Aorta (tissue), 5 donors: ENCODE measurements at places on chromosomes 2 and 18.

DNA sequence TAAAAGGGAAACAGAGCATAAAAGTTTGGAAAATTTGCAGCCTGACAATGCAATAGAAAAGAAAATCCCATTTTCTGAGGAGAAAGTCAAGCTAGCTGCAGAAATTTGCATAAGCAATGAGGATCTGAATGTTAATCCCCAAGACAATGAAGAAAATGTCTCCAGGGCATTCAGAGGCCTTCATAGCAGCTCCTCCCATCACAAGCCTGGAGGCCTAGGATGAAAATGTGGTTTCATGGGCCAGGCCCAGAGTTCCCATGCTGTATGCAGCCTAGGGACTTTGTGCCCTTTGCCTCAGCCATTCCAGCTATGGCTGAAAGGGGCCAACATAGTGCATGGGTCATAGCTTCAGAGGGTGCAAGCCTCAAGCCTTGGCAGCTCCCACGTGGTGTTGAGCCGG lies 10.3 kb upstream of the SCN1A start:
- DNase-seq = no peak

DNA sequence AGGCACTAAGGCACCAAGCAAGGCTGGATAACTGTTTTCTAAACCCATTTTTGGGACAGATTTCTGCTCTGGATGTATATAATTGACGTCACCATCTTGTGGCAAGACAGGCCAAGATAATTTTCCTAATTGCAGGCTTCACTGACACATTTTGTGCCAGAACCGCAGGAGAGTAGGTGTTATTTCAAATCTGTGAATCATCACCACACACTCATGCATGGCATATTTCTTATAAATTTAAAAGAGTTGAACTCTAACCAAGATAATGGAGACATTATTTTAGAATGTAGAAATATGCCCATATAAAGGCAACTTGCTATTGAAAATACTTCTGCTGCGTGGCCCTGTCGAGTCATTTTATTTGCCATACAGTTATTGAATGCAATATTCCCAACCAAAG lies 68.3 kb upstream of the ACYP2 start:
- no peak for DNase-seq

GRCh38 chr2:172516299-172516698 lies 39.6 kb upstream of the PDK1 start:
- no peak for DNase-seq

GRCh38 chr18:10381516-10381915 lies 72.9 kb upstream of the APCDD1 start:
- DNase-seq = no peak

GRCh38 chr18:54801374-54801773 lies 26.9 kb upstream of the RAB27B start:
- DNase-seq = no peak

DNA sequence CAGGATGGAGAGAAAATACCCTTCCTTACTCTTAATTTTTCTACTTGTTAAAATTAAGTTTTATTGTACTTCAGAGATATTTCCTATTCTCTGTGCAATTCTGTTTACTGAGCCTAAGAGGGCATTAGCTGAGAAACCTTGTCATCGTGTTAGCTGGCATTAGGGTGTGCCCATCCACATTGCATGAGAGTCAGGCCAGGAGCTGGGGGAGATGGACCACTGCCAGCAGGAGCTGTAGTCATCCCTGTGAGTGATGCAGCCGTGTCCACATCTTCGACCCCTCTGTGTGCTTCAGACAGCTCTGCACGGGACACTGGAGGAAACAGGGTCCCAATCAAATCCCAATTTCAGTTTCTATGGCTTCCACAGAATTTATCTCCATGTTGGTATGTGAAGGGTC lies 34.2 kb downstream of the ABCA12 start:
- no peak for DNase-seq

DNA sequence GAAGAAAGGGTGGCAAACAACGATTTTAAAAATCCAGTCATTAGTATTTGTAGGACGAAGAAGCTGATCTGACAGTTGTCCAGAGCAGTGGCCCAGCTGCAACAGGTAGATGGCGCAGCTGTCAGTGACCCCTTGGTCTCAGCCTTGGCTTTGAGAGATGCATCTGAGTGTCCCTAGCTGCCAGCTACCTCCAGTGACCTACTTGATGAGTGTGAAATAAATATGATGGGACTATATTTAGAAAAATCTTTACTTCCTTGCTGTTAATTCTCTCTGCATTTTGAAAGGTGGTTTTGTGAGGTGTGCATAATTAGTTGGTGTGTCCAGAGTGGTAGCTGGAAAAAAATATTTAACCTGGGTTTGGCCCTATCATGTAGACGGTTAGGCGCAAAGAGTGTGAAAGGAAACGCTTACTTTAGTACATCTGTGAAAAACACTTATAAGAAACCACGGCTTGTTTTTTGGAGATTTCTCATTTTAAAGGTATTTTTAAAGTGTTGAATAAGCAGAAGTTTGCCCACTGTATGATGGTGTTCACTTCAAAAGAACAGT lies 963 bp downstream of the INPP1 start:
- DNase-seq = no peak

- DNase-seq = no peak
These were observed 31.4 kb downstream of the CAPN13 start for GRCh38 chr2:30775833-30776232.

DNA sequence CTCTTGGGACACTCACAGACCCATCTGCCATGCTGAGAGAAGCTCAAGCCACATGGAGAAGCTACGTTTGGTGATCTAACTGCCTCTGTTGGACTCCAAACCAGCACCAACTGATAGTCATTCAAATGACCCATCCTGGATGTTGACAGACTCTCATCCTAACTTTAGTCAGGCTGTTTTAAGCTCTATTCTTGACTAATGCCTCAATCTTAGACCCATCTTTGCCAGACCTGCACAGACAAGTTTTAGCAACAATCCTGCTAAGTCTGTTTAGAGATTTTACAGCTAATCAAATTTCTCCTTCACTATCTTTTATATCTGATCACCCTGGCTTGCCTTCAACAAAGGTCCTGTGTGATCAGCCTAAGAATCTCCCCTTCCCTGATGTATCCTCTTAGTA lies 245.1 kb downstream of the SCG2 start:
- no peak for DNase-seq

DNA sequence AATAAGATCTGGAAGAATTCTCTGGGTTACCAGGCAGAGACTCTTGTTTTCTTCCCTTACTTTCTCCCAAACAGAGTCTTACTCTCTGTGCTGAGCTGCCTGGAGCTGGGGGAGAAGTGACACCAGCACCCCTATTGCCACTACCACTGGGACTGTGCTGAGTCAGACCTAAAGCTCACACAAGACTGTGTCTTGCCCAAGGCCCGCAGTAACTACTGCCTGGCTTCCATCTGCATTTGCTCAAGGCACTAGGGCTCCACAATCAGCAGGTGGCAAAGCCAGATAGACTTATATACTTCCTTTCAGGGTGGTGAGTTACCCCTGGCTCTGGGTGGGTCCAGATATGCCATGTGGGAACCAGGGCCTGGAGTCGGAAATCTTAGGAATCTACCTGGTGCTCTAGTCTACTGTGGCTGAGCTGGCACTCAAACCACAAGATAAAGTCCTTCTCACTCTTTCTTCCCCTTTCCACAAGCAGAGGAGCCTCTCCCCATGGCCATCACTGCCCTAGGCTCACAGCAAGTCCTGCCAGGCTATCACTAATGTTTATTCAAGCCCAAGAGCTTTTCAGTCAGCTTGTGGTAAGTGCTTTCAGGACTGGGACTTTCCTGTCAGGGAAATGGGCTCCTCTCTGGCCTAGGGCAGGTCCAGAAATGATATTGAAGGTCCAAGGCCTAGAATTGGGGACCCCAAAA lies 27.6 kb upstream of the SERPINB2 start:
- DNase-seq = no peak

- DNase-seq = no peak
These were observed 16.2 kb downstream of the HNMT start for GRCh38 chr2:137980459-137980858.

- DNase-seq = no peak
These were observed 133.1 kb downstream of the MREG start for GRCh38 chr2:215879977-215880940.

DNA sequence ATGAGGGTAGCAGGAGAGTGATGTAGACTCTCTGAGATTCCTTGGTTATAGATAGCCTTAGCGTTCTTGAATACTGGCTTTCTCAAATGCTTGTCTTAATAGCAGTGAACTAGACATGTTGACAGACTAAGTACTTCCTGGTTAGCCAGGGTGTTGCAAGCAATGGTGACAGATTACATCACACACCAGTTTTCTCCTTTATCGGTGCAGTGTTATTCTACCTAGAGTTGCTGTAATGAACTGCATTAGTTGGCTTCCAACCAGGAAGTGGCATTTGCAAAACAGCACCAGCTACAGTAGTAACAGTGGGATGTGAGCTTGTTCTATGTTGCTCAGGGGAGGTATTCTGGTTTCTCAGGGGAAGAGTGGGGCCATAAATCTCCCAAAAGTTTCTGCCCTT lies 582.2 kb upstream of the DDX18 start:
- DNase-seq = no peak

- no peak for DNase-seq
These were observed 134.6 kb downstream of the MAP4K4 start for GRCh38 chr2:101832114-101832513.

- no peak for DNase-seq
These were observed 61.0 kb downstream of the RBMS1 start for GRCh38 chr2:160432633-160433032.

DNA sequence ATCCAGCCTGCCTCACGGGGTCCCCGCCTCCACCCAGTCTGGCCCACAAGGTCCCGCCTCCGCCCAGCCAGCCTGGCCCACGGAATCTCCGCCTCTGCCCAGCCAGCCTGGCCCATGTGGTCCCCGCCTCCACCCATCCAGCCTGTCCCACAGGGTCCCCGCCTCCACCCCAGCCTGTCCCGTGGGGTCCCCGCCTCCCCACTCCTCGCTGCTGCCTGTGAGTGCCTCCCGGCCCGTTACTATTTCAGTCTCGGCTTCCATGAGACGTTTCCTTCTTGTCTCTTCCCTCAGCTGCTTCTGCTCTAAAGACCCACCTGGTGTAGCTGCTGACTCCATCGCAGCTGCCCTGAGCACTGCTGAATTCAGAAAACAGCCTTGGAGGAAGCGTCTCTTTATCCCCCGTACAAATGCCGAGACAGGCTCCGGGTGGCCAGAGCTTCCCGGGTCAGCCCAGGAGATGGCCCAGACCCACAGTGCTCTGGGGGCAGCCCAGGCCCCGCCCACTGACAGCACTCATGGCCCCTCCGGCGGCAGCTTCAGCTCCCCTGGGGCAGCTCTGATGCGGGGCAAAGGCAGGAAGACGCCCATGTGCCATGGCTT lies 69.8 kb downstream of the NFATC1 start:
- DNase-seq = no peak

GRCh38 chr2:121044412-121044811 lies 240.6 kb downstream of the TFCP2L1 start:
- no peak for DNase-seq

GRCh38 chr2:31398881-31399280 lies 15.7 kb downstream of the XDH start:
- no peak for DNase-seq

DNA sequence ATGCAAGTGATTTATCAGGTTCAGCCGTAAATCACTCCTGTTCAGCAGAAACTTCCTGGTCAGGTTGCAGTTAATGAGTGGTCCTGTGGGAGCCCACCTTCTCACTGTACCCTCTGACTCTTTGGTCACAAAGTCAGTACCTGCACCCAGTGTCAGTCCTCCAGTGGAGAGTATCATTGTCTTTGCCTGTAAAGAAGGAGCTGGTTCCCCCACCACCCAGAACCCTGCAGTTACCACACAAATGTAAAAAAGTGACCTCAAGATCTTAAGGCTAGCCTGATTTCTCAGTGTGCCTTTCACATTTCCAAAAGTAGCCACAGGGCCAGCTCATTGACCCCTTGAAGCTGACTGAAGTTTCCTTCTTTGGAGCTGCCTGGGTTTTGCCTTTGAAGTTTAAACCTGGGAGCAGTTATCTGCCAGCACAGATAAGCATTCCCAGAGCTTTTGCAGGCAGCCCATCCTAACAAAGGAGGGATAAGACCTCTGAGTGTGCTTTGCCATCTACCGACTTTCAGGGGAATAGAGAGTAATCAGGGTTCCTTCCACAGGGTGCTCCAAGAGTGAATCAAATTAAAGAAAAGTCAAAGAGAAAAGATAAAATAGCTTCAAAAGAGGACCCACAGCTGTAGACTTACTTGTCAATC lies 725.2 kb downstream of the CPS1 start:
- DNase-seq = no peak
